CD8-positive, alpha-beta memory T cell (primary cell): ENCODE measurements at places on chromosomes 5 and 9.

DNA sequence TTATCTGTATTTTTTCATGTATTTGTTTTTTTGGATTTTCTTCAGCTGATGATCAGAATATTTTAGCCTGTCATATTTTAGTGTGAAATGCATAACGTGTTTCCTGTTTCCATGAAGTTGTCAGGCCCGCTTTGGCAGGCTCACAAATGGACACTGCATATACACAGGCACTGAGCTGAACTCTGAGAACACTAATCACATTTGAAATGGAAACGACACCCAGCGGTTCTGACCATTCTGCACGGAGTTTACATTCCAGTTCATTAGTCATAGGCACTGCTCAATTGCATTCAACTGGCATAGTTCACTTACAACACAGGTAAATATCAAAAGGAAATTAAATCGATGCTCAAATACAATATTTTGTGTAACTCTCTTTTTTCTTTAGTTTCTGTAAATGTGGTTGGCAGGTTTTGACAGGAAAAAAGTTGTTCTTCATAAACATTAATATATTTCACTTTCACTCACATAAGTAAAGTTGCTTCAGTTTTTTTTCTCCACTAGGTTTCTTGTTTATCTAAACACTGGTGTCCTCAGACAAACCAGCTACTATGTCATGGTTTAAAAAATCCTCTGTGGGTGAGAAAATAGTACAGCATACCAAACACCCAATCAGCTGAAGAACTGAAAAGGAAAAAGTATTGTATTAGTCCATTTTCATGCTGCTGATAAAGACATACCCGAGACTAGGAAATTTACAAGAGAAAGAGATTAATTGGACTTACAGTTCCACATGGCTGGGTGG is 559.0 kb upstream of the DAP start:
- DNase-seq = no peak
- H3K36me3 ChIP-seq = no peaks in the 10 kb centered on the region
- no peaks in the 10 kb centered on the region for H3K4me1 ChIP-seq
- H3K27me3 ChIP-seq = no peaks in the 10 kb centered on the region
- no peak overlapping the region for H3K27ac ChIP-seq
- H3K4me3 ChIP-seq = no peak overlapping the region

DNA sequence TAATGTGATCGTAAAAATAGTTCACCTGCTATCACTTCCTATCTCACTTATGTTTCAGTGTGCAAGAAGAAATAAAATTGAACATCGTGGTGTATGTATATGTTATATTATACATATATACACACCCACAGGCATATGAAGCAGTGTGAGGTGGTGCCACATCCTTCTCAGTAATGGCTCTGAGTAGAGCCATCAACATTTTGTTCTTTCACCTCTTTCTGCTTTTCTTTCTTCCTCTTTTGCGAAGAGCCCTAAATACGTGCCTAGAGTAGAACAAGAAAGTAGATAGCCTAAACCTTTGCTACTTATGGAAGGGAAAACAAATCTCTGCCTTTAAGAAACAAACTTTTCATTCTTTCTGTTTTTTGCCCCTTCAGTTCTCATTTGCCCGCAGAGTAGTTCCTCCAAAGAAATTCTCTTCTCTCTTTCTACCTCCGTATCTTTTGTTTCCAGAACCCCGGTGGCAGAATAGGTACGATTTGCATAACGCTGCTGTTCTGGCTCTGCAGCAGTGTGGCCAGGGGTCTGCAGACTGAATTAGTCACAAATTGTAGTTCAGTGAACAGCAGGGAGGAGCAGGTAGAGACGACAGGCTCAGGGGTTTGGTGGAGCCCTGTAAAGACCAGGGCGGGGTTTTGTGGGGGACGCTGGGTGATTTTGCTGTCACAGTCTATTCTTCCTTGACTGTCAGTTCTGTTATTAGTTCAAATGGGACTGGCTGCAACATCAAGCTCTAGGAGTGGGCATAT is 40.5 kb upstream of the PJA2 start:
- H3K4me1 ChIP-seq = no peaks in the 10 kb centered on the region
- H3K4me3 ChIP-seq = no peak overlapping the region
- no peaks in the 10 kb centered on the region for H3K36me3 ChIP-seq
- H3K27ac ChIP-seq = no peak overlapping the region
- no peak for DNase-seq

- H3K4me3 ChIP-seq = no peak overlapping the region
- no peak for DNase-seq
- no peaks in the 10 kb centered on the region for H3K27me3 ChIP-seq
Measured at GRCh38 chr5:146623009-146623408, 107.0 kb upstream of the GPR151 start.

DNA sequence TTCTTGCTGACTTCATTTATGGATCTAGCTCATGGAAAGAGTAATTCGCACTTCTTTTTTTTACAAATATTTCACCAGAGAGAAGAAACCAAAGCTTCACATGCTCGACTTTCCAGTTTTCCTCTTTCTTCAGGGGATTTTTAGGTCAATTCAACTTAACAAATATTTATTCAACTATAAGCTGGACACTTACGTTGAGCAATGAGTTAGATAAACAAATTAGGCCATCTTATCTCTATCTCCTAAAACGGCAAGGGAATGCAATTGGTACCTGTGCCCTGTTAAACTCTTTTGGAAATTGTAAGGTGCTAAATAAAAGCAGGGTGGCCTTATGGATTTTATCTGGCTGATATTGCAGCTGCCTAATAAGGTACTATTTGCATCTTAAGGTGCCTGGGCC is 145.1 kb upstream of the RAI14 start:
- no peak overlapping the region for H3K4me3 ChIP-seq
- no peak for DNase-seq
- H3K27ac ChIP-seq = no peak overlapping the region
- H3K4me1 ChIP-seq = no peaks in the 10 kb centered on the region

DNA sequence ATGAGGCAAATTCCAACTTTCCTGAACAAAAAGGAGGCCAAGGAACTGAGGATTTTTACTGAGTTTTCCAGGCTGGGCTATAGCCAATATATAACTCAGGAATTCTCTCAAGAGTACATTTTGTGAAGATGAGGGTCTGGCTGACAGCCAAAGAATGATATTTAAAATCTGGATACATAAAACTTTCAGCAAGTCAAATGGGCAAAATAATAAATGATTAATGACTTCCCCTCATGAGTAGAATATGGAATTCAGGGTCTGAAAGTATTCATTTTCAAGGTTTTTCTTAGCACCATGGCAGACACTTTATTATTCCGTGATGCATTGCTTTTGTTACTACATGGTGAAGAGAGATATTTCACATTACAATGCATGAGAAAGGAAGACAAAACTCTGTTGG is 7.8 kb downstream of the FAM81B start:
- no peaks in the 10 kb centered on the region for H3K27me3 ChIP-seq
- no peaks in the 10 kb centered on the region for H3K36me3 ChIP-seq
- H3K4me3 ChIP-seq = no peak overlapping the region
- H3K27ac ChIP-seq = no peak overlapping the region
